Glutamatergic neuron (in vitro differentiated cells): ENCODE measurements at places on chromosomes 3 and 15. TPM values are rescaled to one million over a fixed set of nuclear protein-coding genes. Genes with fewer than 3 reads are reported as not detected.

- H3K27ac ChIP-seq: no peak overlapping the region
- no peak overlapping the region for H3K4me3 ChIP-seq
- no peaks in the 10 kb centered on the region for H3K4me1 ChIP-seq
- H3K36me3 ChIP-seq: no peaks in the 10 kb centered on the region
- DNase-seq: no peak
- H3K27me3 ChIP-seq: no peaks in the 10 kb centered on the region
These were observed 66.1 kb upstream of the NR2F2 start for GRCh38 chr15:96264351-96264798.

DNA sequence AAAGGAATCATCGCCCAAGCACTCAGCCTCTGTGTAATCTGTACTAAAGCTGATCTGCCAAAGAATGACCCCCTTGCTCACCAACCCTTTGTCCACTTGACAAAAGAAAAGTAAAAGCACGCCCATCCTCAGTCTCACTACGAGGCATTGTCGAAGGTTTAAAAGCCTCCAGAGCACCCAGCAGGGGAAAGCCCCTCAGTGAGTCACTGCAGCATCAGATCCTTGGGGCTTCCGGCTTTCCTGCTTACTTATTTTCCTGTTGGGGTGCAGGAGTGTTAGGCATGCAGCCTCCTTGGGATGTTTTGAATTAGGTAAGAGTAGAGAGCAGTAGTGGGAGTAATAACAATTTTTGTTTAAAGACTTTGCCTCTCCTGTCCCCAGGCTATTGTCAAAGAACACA, 216.1 kb downstream of the MTHFS start:
- DNase-seq: no peak
- H3K4me3 ChIP-seq: no peak overlapping the region
- no peak overlapping the region for H3K27ac ChIP-seq
- H3K36me3 ChIP-seq: no peaks in the 10 kb centered on the region
- no peaks in the 10 kb centered on the region for H3K27me3 ChIP-seq

DNA sequence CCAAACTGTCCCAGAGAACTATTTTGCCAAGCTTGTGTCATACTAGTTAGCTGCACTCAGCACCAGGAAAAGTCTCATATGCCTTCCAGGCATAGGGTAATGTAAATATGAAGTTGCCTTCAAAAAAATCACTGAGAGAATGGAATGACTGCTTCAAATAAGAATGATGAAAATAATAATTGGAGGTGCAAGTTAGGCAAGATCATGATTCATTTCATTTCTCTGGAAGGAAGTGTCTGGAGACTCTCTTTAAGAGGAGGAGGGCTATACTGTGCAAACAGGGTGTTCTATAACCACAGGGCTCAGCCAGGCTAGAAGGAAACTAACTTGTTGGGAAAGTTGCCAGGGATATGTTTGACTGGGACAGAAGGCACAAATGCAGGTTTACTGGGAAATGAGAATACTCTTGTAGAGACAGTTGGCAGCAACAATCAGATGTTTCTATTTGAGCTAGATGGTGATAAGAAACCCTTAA, 4.3 kb downstream of the SIDT1 start:
- H3K36me3 ChIP-seq: no peaks in the 10 kb centered on the region
- peaks cover 3% of the 10 kb centered on the region for H3K4me1 ChIP-seq
- H3K27ac ChIP-seq: no peak overlapping the region

- no peak overlapping the region for H3K27ac ChIP-seq
- no peaks in the 10 kb centered on the region for H3K27me3 ChIP-seq
- no peaks in the 10 kb centered on the region for H3K4me1 ChIP-seq
- no peak overlapping the region for H3K4me3 ChIP-seq
These were observed 122.2 kb upstream of the CHRM5 start for GRCh38 chr15:33846142-33846541.

DNA sequence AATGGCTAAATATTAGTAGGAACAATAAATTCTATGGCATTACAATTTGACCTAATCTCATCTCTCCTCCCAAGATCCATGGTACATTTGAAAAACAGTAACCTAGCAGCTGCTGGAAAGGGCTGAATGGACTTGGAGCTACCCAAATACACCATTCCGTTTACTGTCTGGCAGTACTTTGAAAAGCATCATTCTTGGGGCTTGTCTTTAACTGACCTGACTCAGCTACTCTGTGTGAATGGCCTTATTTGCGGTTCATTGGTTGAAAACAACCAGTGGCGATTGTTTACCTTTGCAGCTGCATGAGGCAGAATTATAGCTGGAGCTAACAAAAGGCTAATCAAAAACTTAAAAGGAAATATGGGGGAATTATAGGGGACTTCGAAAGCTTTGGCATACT, 311.2 kb upstream of the MCTP2 start:
- peaks cover 5% of the 10 kb centered on the region for H3K36me3 ChIP-seq
- H3K27ac ChIP-seq: no peak overlapping the region
- no peaks in the 10 kb centered on the region for H3K27me3 ChIP-seq

DNA sequence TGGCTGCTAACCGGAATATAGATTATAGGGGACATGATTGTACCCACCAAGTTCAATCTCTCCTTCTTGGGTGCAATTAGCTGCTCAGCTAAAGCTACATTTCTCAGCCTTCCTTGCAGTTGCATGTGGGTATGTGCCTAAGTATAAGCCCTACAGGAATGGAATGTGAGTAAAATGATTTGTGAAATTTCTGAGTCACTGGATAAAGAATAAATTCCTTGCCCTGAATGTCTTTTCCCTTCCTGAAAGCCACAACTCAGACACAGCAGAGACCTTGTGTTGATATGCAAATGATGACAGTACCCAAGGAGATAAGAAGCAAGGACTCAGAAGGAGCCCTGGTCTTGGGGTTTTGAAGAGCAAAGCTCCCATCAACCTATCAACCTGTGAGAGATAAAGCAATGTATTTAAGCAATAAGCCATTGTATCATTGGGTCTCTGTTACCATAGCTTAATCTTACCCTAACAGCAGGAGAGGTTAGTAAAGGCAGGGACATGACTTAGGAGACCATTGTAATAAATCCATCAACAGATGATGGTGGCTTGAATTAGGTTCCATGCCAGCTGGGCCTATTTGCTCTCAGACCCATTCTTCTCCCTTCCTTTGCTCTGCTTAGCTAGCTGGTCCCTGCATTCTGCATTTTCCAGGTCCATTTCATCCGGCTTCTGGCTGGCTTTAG, 25.6 kb upstream of the ZNF280D start:
- H3K36me3 ChIP-seq: no peaks in the 10 kb centered on the region
- no peak overlapping the region for H3K4me3 ChIP-seq
- H3K4me1 ChIP-seq: peaks cover 2% of the 10 kb centered on the region

The C3orf49 gene
- not detected for total RNA-seq
